ENCODE measurements at places on chromosomes 3 and 15.

GRCh38 chr3:107756649-107757048 is 233.9 kb downstream of the BBX start:
- DNase-seq, result no peak

DNA sequence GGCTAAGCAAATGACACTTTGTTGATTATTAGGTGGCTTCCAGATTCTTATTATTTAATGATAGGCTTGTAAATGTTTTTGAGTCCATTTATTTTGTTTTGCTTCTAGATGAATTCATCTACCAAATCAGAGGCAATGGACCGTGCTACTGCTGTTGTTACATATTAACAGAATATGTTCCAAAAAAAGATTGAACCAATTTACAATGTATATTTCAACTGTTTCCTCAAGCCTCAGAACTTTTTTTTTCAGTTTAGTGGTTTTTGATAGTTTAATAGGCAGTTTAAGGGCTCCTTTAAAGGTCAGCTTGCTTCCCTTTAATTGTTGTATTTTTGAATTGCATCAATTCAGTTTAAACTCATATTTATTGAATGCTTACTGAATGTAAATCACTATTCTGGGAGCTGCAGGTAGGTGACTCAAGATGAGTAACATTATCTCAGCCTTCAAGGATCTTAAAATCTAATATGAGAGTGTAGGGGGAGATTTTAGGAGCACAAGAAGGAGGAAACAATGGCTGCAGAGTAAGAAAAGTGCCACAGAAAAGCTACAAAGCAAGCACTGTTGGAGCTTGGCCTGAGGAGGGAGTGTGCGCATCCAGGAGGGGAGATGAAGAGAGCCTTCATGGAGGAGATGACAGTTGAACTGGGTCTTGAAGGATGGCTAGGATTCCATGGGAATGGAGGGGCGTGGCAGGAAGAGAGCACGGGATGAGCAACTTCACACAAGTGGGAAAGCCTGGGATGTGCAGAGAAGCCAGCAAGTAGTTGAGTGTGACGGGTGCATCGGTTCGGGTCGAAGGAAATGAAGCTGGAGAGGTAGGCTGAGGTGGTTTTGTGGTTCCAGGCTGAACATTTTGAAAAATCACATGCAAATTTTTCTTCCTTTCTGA is 14.7 kb downstream of the MAP2K1 start:
- no peak for DNase-seq

DNA sequence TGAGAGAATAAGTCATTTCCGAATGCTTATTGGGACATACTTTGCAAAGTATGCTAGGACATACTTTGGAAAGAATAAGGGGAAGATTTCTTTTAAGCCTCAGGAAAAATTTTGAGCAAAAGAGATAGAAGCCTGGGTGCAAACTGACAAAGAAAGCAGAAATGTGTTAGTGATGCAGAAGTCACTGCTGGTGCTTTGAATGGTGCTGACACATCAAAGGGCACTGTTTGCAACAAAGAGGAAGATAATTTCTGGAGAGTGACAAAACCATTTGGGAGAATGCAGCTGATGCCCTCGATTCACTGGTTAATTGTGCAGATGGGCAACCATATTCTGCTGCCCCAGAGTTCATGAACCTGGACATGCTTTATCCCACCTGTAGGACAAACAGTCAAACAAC is 11.0 kb upstream of the RAP2B start:
- DNase-seq, result no peak

- DNase-seq, result no peak
These were observed 138.3 kb downstream of the TAFA4 start for GRCh38 chr3:68793759-68794701.

- DNase-seq, result no peak
These were observed 21.9 kb downstream of the LTF start for GRCh38 chr3:46442576-46443530.

DNA sequence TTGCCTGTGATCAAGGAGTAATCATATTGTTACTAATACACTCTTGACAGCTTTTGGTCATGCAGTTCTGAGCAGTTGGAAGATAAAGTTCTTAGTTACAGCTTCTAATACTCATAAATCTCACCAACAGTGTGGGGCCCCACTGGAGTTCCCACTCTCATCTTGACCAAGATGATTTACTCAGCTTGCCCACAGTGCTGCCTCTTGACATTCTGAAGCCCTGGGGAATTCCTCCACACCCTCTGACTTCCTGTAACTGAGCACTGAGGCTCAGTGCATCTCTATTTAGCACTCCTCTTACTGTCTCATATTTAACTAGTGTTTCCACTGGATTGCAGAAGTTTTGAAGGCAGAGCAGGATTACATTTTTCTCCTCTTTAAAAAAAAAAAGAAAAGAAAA is 1.9 kb upstream of the ARL6IP5 start:
- no peak for DNase-seq

DNA sequence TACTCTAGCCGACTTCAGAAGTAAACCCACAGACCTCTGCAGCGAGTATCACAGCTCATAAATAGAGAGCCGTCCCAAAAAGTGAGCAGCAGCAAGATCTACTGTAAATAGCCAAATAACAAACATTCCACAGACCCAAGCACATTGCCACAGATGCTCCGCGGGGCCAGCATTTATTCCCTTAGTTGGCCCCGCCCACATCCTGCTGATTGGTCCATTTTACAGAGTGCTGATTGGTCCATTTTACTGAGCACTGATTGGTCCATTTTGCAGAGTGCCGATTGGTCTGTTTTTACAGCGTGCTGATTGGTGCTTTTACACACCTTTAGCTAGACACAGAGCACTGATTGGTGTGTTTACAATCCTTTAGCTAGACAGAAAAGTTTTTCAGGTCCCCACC is 17.3 kb upstream of the GABRB3 start:
- no peak for DNase-seq

GRCh38 chr3:127760791-127761440 is 61.4 kb downstream of the MGLL start:
- DNase-seq, result no peak

- no peak for DNase-seq
These were observed 218.1 kb downstream of the ADAMTSL3 start for GRCh38 chr15:83871808-83872559.

- no peak for DNase-seq
These were observed 33.9 kb downstream of the SHQ1 start for GRCh38 chr3:72814308-72814707.

DNA sequence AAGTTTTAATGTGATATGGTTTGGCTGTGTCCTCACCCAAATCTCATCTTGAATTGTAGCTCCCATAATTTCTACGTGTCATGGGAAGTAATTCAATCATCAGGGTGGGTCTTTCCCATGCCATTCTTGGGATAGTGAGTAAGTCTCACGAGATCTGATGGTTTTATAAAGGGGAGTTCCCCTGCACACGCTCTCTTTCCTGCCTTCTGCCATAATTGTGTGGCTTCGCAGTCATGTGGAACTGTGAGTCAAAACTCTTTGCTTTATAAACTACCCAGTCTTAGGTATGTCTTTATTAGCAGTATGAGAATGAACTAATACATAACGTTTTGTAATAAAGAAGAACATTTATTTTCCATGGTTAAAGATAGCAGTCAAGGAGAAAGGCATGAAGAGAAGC is 39.2 kb upstream of the GOLIM4 start:
- DNase-seq, result no peak

GRCh38 chr3:153752405-153753027 is 368.7 kb upstream of the ARHGEF26 start:
- DNase-seq, result no peak

DNA sequence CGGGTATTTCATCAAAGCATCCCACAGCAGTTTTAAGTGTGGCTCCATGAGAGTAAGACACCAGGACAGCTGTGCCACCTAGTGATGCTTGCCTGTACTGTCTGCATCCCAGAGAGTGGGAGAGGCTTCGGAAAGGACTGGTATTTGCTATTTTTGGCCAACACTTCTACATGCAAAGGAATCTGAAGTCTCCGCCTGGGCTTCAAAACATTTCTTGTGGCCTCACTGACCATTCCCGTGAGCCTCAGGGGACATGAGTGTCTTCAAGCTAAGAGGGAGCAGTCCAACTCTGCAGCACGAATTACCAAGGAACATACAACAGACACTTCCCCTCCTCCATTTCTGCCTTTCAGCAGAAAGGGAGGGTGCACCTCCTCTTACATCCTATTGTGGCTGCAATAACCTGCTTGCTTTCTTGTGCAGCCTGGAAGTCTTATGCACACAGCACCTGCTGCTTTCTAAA is 177.5 kb downstream of the RORA start:
- no peak for DNase-seq

GRCh38 chr3:113329757-113330156 is 111.5 kb downstream of the CFAP44 start:
- DNase-seq, result no peak

- DNase-seq, result no peak
These were observed 420 bp downstream of the SLC27A2 start for GRCh38 chr15:50182219-50183013.

GRCh38 chr15:48021336-48022086 is 99.3 kb upstream of the SLC24A5 start:
- no peak for DNase-seq

- no peak for DNase-seq
These were observed 3.3 kb upstream of the CCDC54 start for GRCh38 chr3:107373896-107374295.

GRCh38 chr15:40317580-40317979 is 5.9 kb upstream of the INAFM2 start:
- no peak for DNase-seq

DNA sequence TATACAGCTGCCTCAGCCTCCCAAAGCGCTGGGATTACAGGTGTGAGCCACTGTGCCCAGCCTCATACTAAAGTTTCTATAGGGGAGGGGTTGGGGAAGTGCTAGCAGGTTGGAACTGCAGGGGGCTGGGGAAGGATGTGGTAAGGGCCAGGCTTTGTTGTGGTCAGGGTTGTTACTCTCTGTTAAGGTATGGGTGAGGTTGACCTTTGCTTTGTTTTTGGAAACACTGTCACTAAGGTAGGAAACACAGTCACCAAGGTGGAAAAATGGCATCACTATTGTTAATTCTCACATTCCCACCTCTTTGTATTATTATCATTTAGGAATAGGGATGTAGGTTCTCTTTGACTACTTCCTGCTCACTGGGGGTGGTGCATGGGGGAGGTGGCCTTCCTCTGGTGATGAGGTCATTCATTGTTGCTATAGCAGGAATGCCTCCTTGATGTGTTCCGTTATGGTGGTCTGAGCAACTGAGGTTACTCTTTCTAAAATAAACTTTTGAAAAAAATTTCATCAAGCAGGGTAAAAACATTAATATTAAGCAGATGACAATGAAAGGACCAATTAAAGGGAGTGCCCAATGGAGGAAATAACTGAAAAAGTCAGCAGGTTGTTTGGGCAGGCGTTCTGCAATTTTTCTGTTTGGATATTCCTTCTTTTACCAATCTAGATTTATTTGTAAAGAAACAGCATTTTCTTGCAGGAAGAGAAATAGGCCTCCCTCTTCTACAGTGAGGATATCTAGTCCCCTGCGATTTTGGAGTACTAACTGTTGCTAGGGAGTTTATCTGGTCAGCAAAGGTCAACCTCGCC is 150.5 kb downstream of the WDR76 start:
- DNase-seq, result no peak

DNA sequence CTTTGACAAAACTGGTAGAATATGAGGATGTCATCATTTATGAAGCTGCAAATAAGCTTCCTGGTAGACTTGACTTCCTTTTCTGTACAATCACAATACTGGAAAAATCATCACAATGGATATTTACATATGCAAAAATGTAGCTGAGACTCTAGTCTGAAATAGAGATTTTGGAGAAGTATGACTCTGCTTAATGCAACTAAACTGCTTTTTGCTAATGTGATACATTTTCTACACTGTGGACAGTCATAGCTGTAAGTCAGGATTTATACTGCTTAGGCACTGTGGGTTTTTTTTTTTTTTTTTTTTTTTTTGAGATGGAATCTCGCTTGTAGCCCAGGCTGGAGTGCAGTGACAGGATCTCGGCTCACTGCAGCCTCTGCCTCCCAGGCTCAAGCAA is 34.5 kb upstream of the ST3GAL6 start:
- DNase-seq, result no peak

DNA sequence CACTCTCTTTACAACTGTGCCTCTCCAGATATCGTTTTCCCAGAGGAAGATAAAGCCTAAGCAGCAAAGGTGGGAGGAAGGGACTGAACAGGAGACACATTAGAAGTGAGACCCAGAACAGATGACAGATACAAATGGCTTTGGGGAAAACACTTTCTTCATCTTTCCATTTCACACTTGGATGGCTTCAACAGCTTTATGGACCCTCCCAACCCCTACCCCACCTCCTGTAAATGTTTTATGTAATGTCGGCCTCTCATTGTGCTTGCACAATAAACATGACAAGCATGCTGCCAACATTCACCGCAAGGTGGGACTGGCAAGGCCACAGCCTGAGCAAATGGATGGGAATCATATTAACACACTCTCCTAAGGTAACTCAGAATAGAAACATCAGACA is 1088.6 kb downstream of the TUSC7 start:
- no peak for DNase-seq

DNA sequence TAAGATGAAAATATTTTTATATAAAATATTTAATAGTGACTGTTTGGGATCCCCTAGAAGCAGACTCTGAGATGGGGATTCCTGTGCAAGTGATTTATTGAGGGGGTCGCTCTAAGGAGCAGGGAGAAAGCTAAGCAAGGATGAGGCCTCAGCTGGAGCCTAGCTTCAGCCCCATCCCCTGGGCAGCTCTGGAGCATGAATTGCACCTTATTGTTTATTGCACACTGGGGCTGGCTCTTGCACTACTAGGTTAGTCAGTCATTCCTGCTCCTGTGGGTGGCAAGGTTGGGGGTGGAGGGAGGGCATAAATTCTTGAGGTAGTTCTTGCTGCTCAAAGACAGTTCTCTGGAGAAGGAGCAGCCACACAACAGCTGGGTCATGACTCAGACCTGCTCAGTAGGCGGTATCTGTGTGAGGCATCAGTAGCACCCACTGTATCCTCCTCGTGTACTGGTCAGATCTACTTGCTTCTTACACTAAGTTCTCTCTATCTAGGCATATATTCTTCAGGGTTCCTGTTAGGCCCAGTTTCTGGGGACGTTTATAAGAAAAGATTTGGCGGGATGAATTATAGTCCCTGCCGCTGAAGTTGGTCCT is 27.2 kb upstream of the TNFSF10 start:
- no peak for DNase-seq

DNA sequence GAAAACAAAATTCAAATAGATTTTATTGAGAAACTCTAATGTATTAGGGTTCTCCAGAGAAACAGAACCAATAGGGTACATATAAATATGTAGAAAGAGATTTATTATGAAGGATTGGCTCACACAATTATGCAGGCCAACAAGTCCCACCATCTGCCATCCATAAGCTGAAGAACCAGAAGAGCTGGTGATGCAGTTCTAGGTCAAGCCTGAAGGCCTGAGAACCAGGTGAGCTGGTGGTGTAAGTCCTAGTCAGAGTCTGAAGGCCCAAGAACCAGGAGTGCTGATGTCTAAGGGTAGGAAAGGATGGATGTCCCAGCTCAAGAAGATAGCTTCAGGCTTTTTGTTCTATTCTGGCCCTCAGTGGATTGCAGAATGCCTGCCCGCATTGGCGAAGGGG is 2.6 kb upstream of the NFKBIZ start:
- DNase-seq, result no peak

DNA sequence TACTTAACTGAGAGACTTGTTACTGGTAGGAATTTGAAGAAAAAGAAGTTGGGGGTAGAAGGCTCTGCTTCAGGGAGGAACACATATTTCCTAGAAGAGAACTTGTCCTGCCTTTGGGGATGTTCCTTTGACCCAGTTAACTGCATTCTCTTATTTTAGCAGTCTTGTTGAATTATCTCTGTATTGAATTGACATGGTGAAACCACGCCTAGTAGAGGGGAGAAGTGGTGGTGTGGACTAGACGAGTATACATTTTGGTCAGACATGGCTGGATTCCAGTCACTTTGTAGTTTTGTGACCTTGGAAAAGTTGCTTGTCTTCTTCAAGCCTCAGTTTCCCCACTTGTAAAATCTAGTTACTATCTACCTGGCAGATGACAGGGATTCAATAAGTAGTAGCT is 87.8 kb downstream of the FNDC3B start:
- no peak for DNase-seq

Data from C1 segment of cervical spinal cord (tissue), 14 donors.